ENCODE measurements at places on chromosomes 5 and 9.

- DNase-seq: no peak
Measured at GRCh38 chr9:130198501-130199179, 26.4 kb downstream of the NCS1 start.

GRCh38 chr5:106543330-106543729, 1127.4 kb downstream of the EFNA5 start:
- DNase-seq: no peak

DNA sequence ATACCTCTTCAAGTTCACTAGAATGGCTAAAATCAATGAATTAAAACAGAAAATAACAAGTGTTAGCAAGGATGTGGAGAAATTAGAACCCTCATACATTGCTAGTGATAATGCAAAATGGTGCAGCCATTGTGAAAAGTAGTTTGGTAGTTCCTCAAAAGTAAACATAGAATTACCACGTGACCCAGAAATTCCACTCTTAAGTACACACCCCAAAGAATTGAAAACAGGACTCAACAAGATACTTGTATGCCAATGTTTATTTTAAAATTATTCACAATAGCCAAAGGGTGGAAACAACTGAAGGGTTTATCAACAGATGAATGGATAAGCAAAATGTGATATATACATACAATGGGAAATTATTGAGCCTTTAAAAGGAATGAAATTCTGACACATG, 70.3 kb downstream of the BARX1 start:
- DNase-seq: no peak

GRCh38 chr5:135985951-135986350, 31.2 kb upstream of the LECT2 start:
- no peak for DNase-seq

DNA sequence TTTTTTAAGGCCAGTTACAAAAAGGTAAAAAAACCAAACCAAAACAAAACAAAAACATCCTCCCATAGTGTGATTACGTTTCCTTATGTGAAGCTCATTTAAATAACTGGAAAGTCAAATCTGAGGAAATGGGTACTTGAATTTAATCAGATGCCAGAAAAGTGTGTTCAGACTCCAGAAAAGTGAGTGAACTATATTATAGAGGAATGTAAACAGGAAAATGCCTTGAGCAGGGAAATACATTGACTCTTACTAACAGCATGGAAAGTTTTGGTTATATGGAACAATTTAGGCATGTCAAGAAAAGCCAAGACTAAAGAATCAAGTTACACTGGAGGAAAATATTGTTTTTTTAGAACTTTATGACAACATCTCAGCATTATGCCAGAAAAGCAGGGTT, 37.8 kb upstream of the RNF20 start:
- no peak for DNase-seq

- no peak for DNase-seq
Measured at GRCh38 chr5:580436-580835, 31.7 kb upstream of the CEP72 start.

DNA sequence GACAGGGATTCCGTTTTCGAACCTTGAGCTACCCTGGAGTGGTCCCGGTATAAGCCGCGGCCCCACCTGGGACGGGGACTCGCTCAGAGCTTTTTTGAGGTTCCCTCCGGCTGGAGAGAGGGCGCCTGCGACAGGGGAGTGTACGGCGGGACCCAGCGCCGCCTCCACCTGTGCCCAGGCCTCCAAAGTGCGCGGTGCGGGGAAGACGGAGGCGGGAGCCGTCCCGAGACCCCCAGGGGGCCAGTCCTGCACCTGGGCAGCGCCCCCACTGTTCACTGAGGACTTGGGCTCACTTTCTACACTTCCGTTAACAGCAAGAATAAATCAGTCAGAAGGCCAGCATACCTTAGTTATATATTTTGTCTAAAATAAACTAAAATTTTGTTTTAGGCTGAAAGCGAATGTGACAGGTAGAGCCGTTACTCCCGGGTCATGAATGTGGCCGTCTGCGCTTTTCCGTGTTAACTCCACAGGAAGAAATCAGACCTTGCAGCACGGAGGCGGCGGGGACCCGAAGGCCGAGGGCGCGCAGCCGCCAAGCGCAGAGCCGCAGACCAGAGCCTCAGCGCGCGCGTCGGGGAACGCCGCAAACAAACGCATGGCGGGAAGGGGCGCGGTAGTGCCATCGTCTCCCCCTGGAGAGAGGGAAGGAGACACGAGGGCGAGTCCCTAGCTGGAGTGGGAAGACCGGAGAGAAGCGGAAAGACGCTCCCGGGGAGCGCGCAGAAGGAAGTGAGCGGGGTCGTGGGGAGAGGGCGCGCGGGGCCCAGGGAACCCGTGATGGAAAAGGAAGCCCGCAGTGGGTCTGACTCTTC, 14.1 kb downstream of the TRIM7 start:
- no peak for DNase-seq

DNA sequence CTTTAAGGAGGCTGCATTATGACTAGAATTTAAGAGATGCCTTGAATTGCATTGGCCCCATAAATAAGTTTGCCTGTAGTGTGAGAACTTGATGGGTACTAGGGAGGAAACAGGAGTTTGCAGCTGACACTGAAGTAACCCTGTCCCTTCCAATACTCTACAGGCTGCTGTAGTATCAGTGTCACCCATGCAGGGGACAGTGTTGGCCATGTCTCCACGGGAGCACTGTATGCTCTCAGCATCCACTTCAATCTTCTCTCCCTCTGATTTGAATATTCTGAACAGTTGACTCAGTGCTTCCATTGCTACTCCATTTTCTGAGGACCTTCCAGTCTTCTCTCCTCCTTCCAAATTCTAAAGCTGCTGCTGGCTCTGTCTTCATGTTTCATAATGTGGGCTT, 11.4 kb upstream of the IFNA14 start:
- DNase-seq: no peak

DNA sequence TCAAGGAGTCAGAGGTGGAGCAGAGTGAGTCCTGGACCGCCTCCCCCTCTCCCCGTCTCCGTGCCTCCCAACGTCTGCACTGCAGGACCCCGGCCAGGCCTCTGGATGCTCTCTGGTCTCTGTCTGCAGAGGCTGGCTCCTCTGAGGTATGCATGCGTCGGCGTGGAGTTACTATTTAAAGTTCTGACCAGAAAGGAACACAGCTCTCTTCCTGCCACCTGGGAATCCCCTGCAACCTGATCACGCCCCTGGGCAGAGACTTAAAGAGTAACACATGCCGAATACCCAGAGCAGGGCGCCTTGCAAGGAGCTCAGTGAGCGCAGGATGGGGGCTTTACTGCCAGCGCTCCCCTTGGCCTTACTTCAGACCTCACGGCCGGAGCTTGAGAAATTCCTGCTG, 16.0 kb downstream of the ANXA6 start:
- DNase-seq: no peak

GRCh38 chr5:141877356-141878185, 639 bp downstream of the PCDH1 start:
- no peak for DNase-seq

GRCh38 chr9:133686642-133687575, 50.7 kb downstream of the DBH start:
- DNase-seq: no peak

- no peak for DNase-seq
Measured at GRCh38 chr9:36142510-36143244, 6.1 kb downstream of the GLIPR2 start.

DNA sequence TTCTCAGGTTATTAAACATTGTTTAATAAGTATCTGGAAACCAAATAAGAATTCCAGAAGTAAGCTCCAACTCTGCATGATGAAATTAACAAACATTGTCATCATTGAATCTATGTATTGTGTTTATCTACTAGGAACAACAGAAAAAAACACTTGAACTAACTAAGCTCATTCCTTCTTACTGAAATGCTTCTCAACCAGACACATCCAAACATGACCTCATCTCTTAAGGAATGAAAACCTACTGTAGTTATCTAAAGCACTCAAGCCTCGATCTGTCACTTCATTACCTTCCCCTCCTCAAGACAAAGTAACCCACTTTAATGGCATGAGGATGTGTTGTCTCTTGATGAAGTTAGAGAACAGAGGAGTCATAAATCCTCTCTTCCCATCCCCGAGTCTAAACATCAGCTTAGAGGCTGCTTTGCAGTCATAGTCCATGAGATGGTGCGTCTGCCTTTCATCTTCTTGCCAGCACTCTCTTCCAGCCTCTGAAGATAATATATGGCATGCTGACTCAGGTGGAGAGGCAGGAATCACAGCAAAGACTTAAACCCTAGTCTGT, 86.5 kb downstream of the CEMIP2 start:
- DNase-seq: peak; percentile 31

- DNase-seq: no peak
Measured at GRCh38 chr9:133144142-133144903, 19.4 kb downstream of the GBGT1 start.

DNA sequence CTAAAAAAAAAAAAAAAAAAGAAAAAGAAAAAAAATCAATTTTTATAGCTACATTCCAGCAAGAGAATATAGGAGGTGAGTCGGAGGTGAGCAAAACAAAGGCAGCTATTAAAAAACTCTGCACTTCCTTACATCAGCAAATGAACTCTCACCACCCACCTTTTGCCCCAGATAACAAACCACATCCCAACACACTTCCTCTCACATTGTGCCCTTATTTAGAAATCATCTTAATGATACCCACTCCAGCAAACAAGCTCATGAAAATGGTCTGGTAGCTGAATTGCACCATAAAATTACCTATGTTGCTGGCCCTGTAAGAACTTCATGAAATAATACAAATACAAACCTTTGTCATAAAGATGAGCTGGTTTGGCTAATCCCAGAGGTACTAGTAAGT, 82.9 kb downstream of the CEMIP2 start:
- DNase-seq: no peak

All from HTR-8/SVneo (cell line).